GM12892 (cell line): ENCODE measurements at places on chromosomes 12 and 14.

GRCh38 chr12:57461917-57462250, 2.3 kb downstream of the GLI1 start:
- DNase-seq, result no peak

- DNase-seq, result no peak
These were observed 107.9 kb downstream of the PPM1H start for GRCh38 chr12:62827042-62827441.

- DNase-seq, result no peak
These were observed 75.1 kb upstream of the ST8SIA1 start for GRCh38 chr12:22409377-22410164.

DNA sequence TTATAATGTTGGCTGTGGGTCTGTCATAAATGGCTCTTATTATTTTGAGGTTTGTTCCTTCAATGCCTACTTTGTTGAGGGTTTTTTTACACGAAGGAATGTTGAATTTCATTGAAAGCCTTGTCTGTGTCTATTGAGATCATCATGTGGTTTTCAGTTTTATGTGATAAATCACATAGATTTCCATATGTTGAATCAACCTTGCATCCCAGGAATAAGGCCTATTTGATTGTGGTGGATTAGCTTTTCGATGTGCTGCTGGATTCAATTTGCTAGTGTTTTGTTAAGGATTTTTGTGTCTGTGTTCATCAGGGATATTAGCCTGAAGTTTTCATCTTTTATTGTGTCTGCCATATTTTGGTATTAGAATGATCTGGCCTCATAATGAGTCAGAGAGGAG, 27.6 kb downstream of the SLC2A13 start:
- no peak for DNase-seq

- no peak for DNase-seq
These were observed 248.9 kb downstream of the SLC16A7 start for GRCh38 chr12:59844750-59845149.

GRCh38 chr12:93825931-93826555, 148.9 kb downstream of the CRADD start:
- no peak for DNase-seq

DNA sequence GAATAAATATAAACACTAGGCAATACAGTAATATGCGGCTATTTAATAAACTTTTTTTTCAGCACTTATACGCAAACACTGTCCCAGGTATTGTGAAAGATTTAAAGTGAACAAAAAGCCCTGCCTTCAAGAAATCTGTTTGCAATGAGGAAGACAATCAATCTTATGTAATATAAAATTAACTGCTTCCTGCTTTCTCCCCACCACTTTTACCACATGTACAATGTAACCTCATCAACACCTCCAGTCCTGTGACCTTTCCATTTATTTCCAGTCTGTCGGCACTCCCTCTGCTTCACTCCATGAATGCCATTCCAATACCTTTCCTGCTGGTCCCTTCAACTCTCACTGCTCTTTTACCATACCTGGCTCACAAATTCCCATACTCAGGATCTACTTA, 10.5 kb downstream of the SNX6 start:
- no peak for DNase-seq

DNA sequence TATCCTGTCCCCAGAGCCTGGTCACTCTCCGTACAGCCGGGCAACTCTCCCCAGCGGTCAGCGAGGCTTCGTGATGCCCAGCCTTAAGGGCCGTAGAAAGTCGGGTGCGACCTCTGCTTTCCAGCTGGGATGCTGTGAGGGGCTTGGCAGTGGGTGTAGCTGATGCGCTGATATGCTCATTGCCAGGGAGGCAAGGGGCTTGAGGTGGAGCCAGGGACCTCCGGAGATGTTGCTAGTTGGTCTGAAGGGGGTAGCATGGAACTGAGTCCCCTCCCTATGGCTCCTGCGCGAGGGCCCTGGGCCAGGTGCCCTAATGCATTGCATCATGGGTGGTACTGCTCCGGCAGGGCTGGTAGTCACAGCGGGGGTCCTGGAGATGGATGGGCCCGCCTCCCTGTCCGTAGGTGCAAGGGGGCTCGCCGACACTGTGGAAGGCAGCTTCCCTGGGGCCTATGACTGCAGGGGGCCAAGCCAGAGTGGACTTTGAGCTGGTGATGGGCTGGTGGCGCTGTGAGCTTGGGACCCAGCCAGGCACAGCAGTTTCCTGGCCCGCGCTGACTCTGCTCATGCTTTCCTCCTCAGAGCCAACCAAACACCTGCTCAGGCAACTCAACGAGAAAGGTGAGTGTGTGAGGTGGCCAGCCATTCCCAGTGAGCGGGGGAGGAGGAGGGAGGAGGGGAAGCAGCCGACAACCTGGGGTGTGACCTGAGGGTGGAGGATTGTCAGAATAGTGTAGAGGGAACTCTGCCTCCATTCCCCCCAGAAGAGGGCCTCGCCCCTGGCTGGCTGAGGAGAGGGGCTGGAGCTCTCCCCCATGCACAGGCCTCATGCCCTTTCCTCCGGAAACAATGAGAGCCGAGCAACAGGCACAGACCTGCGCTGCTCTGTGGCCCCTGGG, 32.3 kb downstream of the PLEKHG3 start:
- no peak for DNase-seq

DNA sequence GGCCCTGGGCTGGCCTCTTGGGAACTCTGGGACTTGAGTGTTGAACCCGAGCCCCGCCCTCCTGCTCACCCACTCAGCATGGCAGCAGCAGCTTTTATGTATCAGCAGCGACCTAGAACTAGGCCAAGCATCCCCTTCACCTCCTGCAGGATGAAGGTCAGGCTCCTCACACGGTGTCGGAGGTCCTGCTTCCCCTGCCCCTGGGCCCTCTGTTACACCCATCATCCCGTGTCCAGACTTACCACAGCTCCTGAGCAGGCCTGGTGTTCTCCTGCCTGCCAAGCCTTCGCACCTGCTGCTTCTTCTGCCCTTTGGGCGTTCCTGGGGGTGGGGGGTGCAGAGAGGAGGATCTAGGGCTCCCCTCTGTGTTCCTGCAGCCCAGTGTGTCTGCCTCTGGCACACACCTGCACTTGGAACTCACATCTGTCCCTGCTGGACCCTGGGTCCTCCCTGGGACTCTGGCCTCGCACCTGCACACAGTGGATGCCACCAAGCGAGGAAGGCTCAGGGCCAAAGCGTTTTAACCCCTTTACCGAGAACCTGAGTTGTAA, 80.3 kb downstream of the PAPOLA start:
- DNase-seq, result no peak
